ENCODE measurements at places on chromosomes 7 and 10.

DNA sequence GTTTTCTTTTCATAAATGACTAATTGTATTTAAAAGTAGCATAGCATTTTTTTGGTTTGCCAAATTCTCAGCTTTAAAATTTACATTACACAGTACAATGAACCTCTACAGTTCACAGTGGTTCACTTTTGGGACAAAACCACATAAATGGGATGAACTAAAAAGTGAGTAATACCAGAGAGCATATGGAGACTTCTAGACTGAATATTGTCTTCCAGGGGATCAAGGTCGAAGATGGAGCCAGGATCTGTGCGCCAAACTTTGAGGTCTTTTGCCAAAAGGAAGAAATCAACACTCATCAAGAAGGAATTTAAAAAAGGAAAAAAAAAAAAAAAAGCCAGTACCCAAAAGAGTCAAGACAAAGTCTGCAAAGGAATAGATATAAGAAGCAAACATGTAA lies 87.5 kb downstream of the NEBL start:
- DNase-seq: no peak

- DNase-seq: no peak
Observed at GRCh38 chr7:3149231-3149995, 105.7 kb upstream of the CARD11 start.

- no peak for DNase-seq
Observed at GRCh38 chr7:95102662-95103061, 195.3 kb downstream of the PPP1R9A start.

- DNase-seq: no peak
Observed at GRCh38 chr10:1094112-1095057, 38.2 kb downstream of the WDR37 start.

GRCh38 chr7:1916601-1916970 lies 246.5 kb downstream of the ELFN1 start:
- no peak for DNase-seq
